ENCODE measurements at places on chromosomes 4 and X. TPM values are rescaled to one million over a fixed set of nuclear protein-coding genes. Genes with fewer than 3 reads are reported as not detected.

The EMCN gene
- 6.2 TPM for total RNA-seq

The MAGEC1 gene
- total RNA-seq, result not detected

The GATA1 gene
- not detected for total RNA-seq

The DCAF12L2 gene
- total RNA-seq, result 1.4 TPM

GRCh38 chrX:38937400-38937799, 136.1 kb downstream of the MID1IP1 start:
- DNase-seq, result no peak

- DNase-seq, result no peak
These were observed 1074.2 kb downstream of the STIM2 start for GRCh38 chr4:27934871-27935270.

DNA sequence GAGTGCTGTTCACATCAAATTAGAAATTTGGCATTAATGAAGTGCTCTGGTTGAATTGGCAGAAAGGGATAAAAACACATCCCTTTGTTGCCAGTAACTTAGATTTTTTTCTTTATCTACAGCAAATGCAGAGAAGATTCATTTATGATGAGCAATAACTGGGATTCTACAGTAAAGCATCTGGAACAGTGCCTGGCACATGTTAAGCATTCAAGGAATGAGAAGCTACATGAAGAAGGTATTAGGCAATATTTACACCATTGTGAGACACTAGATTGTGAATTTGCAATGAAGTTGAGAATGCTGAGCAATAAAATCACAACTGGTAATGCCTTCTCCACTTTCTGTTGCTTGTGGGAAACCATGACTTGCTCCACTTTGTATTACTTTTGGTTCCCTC, 33.5 kb downstream of the PCDH19 start:
- DNase-seq, result no peak

Measured in esophagus muscularis mucosa (tissue), 4 donors.